Forelimb muscle (tissue), 1 donor: ENCODE measurements at places on chromosomes 2 and 18. TPM values are rescaled to one million over a fixed set of nuclear protein-coding genes. Genes with fewer than 3 reads are reported as not detected.

SP5 gene
- polyA plus RNA-seq = 7.2 TPM

LRATD1 gene
- 10.0 TPM for polyA plus RNA-seq

VIT gene
- polyA plus RNA-seq = 4.5 TPM

DSG1 gene
- polyA plus RNA-seq = not detected

PRSS56 gene
- polyA plus RNA-seq = 3.4 TPM

GPR75 gene
- polyA plus RNA-seq = 1.5 TPM

ZNF236 gene
- 5.9 TPM for polyA plus RNA-seq

IL18RAP gene
- 0.34 TPM for polyA plus RNA-seq

RTP5 gene
- polyA plus RNA-seq = 0.08 TPM

KIF5C gene
- 1.6 TPM for polyA plus RNA-seq

NPAS2 gene
- polyA plus RNA-seq = 10.6 TPM

OTX1 gene
- polyA plus RNA-seq = not detected

ADD2 gene
- polyA plus RNA-seq = 1.8 TPM

TTN gene
- polyA plus RNA-seq = 322 TPM

PAX8 gene
- 1.9 TPM for polyA plus RNA-seq

TRIM43 gene
- polyA plus RNA-seq = not detected

ANKRD23 gene
- polyA plus RNA-seq = 21.3 TPM

- no peak for DNase-seq
Measured at GRCh38 chr2:34402376-34402775, 803.3 kb upstream of the FAM98A start.

- DNase-seq = no peak
Measured at GRCh38 chr2:28423856-28424605, 31.4 kb downstream of the FOSL2 start.

- DNase-seq = no peak
Measured at GRCh38 chr2:200869014-200869413, 4.6 kb upstream of the CLK1 start.

- DNase-seq = no peak
Measured at GRCh38 chr2:149093579-149093978, 55.1 kb downstream of the LYPD6B start.

- no peak for DNase-seq
Measured at GRCh38 chr2:6784291-6784690, 81.4 kb downstream of the CMPK2 start.

GRCh38 chr18:63511285-63511684 is 30.9 kb upstream of the SERPINB12 start:
- no peak for DNase-seq

GRCh38 chr18:44792456-44793061 is 111.9 kb downstream of the SETBP1 start:
- DNase-seq = no peak

- DNase-seq = no peak
Measured at GRCh38 chr2:88827821-88828220, 136.3 kb downstream of the RPIA start.

- DNase-seq = no peak
Measured at GRCh38 chr2:138782383-138782782, 2.2 kb upstream of the NXPH2 start.

- no peak for DNase-seq
Measured at GRCh38 chr2:119550346-119550745, 6.1 kb downstream of the CFAP221 start.

GRCh38 chr2:58030771-58031170 is 15.8 kb upstream of the VRK2 start:
- no peak for DNase-seq

DNA sequence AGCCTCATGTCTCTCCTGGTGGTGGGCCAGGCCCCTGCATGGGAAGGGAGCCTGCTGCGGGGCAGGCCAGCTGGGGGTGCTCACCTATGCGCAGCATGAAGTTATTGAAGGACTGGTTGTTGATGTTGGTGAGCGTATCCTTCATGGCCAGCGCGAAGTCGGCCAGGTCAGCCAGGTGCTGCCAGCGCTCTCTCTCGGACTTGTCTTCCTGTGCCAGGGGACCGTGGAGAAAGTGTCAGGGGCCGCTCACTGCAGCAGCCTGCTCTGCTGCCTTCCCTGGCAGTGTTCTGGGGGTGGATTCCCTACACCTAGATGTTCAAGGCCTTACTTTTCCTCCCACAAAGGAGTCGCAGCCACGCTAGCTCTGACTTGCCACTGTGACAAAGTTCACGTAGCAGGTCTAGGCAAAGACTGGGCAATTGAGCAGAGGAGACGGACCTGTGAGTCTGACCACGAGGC is 28.2 kb downstream of the CENPO start:
- DNase-seq = no peak

DNA sequence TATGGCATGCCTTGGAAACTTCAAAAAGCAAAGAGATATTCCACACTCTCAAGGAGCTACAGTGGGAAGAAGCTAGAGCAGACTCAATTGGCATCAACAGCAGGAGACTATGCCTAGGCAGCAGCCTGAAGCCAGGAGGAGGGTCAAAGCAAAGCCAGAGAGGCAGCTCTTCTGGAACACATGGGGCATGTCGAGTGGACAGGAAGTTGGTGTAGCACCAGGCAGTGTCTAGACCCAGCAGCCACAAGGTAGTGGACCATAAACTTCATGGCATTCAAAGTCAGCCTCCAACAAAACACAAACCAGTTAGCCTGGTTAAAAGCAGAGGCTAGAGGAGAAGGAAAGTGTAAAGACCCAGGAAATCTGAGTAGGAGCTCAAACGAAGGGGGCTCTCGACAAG is 311.2 kb upstream of the PKDCC start:
- no peak for DNase-seq

DNA sequence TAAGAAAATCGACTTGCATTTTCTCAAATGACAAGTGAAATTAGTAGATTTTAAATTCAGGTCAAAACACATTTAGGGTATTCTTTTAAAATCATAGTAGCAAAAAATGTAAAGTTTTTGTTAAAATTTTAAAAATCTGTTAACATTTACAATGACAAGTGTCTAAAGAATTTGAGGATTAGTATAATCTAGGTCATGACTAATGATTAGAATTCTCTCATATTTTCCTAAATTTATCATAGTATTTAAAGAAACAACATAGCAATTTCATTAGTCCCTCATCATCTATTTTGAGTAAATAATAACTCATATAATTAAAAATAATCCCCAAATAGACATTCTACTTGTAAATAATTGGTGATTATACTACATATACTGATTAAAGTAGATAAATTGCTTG is 23.6 kb downstream of the THUMPD2 start:
- no peak for DNase-seq

DNA sequence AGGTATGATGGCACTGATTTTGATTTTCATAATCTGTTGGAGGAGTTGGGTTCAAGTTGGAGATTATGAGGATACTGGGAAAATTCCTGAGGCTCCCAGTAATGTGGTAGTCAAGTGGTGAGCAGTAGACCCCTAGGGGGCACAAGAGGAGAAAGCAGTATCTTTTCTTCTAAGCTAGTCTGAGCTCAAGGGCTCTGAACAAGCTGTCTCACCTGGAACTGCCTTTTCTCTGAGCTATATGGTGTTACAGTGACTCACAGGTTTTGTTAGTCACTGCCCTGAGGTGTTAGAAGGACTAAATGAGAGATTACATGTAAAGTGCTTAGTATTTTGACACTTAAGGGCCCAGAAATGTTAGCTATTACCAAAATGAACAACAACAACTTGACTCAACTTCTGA is 42.2 kb downstream of the CD302 start:
- DNase-seq = no peak

GRCh38 chr2:113131352-113132185 is 4.2 kb downstream of the IL1RN start:
- no peak for DNase-seq

- no peak for DNase-seq
Measured at GRCh38 chr2:105323111-105323510, 6.4 kb downstream of the TGFBRAP1 start.

- DNase-seq = no peak
Measured at GRCh38 chr2:158089322-158089721, 12.4 kb upstream of the UPP2 start.
